Activated naive CD4-positive, alpha-beta T cell treated with anti-CD3 and anti-CD28 coated beads for 36 hours (primary cell): ENCODE measurements at places on chromosomes 1 and 21. TPM values are rescaled to one million over a fixed set of nuclear protein-coding genes. Genes with fewer than 3 reads are reported as not detected.

DNA sequence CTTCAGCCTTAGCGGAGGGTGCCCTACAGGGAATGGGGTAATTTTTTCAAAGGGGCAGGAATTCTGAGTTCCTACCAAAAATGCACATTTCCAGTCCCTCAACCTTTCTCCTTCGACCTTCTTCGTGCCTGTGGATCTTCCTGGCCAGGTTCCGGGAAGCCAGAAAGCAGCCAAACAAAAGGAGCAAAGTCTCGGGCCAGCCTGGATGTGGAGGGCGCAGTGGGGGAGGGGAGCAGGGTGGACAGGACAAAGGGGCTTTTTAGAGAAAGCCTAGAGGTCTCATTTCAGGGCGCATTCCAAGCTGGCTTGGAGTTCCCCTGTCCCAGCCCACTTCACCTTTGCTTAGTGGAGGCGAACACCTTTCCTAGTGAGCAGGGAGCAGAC is 2.9 kb upstream of the INAVA start:
- peaks cover 37% of the 10 kb centered on the region for H3K27me3 ChIP-seq
- peaks cover 46% of the 10 kb centered on the region for H3K4me1 ChIP-seq
- H3K4me3 ChIP-seq = no peak overlapping the region

DNA sequence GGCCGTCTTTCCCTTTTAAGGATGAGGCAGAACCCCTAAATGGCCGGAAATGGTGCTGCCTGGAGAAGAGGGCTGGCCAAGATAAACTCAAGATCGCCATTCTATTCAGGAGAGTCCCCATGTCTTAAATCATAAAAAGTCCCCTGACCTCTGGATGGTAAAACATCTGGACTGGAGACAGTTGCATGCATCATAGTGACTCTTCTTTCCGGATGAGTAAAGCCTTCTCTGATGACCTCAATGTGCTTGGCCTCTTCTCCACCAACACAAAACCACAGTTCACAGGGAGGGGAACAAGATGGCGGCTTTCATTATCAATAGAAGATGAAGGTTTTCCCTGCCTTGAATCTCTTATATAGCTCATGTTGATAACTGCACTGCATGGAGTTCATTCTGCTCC is 27.5 kb upstream of the H6PD start:
- no peak for DNase-seq
- no peaks in the 10 kb centered on the region for H3K36me3 ChIP-seq
- peaks cover 14% of the 10 kb centered on the region for H3K4me1 ChIP-seq
- H3K27ac ChIP-seq = no peak overlapping the region
- peaks cover 46% of the 10 kb centered on the region for H3K27me3 ChIP-seq

DNA sequence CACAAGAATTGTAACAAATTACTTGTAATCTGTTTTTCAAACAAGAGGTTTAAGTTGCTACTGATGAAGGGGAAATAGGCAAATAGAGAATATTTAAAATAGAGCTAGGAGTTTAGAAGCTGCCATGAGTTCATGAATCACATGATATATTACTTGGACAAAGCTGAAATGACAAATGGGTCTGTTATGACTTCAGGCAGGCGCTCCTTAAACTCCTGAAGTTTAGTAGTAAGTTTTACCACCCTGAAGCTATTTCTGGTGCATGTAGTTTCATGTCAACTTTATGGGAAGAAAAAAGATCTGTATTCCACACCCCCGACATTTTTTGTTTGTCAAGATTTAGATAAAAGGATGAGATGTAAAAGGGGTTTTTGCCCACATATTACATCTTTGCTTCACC is 58.5 kb downstream of the PLA2G4A start:
- H3K4me3 ChIP-seq = no peak overlapping the region
- H3K36me3 ChIP-seq = no peaks in the 10 kb centered on the region
- H3K27ac ChIP-seq = no peak overlapping the region
- no peak for DNase-seq

- no peaks in the 10 kb centered on the region for H3K27me3 ChIP-seq
- no peak overlapping the region for H3K27ac ChIP-seq
- peaks cover 2% of the 10 kb centered on the region for H3K36me3 ChIP-seq
- DNase-seq = no peak
These were observed 278.7 kb downstream of the HHAT start for GRCh38 chr1:210607361-210607760.

DNA sequence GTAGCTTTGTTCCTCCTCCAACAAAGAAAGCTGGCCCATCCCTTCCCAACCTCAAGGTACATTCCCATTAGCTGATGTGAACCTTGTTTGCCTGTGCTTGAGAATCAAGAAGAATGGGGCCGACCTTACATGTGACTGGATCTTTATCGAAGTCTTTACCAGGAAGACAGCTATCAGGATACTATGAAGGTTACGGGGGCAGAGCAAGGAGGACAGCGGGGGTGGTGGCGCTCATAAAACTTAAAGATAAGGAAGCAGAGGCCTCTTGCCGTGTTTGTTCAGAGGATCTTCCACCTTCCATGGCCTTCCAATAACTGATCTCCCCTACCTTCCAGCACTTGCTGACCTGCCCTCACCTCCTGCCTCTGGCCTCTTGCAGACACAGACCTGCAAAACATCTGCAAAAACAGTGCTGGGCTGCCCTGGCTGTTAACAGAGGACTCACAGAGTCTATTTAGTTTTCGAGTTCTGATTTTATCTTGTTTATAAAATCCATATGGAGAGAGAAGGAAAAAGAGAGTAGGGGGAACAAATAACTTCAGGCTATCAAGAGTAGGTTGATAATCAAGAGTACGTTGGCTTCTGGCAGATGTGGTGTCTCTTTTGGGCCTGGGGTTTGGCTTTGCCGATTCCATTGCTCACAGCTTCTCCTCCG is 198.0 kb downstream of the HUNK start:
- H3K36me3 ChIP-seq = no peaks in the 10 kb centered on the region
- H3K4me1 ChIP-seq = no peaks in the 10 kb centered on the region
- no peak overlapping the region for H3K4me3 ChIP-seq

- no peaks in the 10 kb centered on the region for H3K36me3 ChIP-seq
- H3K27ac ChIP-seq = no peak overlapping the region
- H3K27me3 ChIP-seq = no peaks in the 10 kb centered on the region
- H3K4me1 ChIP-seq = peaks cover 20% of the 10 kb centered on the region
These were observed 2.2 kb upstream of the CBR3 start for GRCh38 chr21:36132696-36133095.

GRCh38 chr1:39642796-39643195 is 3.4 kb upstream of the HEYL start:
- no peaks in the 10 kb centered on the region for H3K4me1 ChIP-seq
- no peaks in the 10 kb centered on the region for H3K36me3 ChIP-seq
- H3K27me3 ChIP-seq = peaks cover 9% of the 10 kb centered on the region
- no peak overlapping the region for H3K27ac ChIP-seq
- DNase-seq = no peak
- no peak overlapping the region for H3K4me3 ChIP-seq

DNA sequence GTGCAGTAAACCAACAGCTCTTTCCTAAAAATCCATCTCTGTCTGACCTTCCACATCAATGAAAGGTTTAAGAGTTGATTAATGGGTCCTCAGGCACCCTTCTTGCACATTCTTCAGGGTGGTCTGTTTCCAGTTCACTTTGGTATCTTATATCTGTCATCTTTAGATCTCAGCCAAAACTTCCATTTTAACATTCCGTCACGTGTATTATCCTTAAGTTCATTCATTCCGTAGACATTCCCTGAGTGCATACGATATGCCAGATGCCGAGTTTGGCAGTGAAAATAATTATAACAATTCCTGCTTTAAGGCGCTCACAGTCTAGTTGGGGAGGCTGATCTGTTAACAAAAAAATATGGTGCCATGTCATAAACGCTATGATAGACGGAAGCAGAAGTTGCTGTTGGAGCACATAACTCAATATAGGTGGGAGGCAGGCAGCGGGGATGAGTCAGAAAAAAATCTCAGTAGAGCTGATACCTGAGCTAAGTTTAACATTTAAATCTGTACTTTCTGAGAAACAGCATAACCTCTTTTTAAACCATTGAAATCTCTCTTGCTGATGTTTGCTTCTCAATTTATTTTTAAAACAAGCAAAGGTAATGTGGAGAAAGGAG is 59.6 kb upstream of the HOOK1 start:
- H3K27me3 ChIP-seq = no peaks in the 10 kb centered on the region
- no peak for DNase-seq
- H3K36me3 ChIP-seq = no peaks in the 10 kb centered on the region
- H3K4me1 ChIP-seq = peaks cover 9% of the 10 kb centered on the region
- no peak overlapping the region for H3K27ac ChIP-seq

DNA sequence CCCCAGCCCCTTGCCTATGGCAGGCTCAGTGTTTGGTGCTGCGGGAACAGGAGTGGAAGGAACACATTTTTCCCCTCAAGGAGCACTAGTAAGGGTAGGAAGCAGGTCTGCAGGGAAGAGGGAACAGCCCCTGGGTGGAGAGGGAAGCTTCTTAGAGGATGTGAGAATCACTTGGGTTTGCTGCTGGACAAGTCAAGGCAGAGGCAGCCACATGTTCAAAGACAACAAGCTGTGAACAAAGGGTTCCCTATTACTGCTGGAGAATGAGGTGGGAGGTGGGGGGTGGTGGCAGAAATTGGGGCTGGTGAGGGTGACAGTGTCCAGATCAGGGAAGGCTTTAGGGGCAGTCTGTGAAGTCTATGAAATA is 24.8 kb upstream of the CITED4 start:
- DNase-seq = no peak
- H3K4me1 ChIP-seq = peaks cover 3% of the 10 kb centered on the region
- H3K36me3 ChIP-seq = no peaks in the 10 kb centered on the region
- H3K4me3 ChIP-seq = no peak overlapping the region

- no peaks in the 10 kb centered on the region for H3K27me3 ChIP-seq
- no peak overlapping the region for H3K4me3 ChIP-seq
- H3K36me3 ChIP-seq = no peaks in the 10 kb centered on the region
- no peak for DNase-seq
These were observed 598.4 kb downstream of the ADGRL2 start for GRCh38 chr1:82399093-82399492.

DNA sequence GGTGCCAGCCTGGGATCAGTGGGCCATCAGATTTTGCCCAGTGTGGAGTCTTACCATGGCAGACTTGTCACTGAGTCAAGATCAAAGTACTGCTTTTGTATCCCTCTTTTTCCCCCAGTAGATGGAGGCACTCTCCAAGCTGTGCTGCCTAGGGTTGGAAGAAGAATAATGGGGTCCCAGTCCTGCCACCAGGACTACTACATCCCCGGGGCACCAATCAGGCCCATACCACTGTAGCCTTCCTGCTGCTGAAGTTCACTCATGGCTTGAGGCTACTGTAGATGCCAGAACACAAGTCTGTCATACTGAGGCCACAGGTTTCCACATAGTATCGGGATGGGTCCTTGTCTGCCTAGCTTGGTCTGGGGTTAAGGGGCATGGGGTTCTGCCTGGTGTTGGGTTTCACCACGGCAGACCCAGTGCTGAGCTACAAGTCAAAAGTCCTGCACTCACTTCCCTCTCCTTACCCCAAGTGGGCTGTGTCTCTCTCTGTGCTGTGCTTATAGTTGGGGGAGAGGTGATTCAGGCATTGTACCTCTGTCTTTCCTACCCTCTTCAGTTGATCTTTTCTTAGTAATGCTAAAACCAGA is 53.4 kb downstream of the PKN2 start:
- no peak for DNase-seq
- H3K27ac ChIP-seq = no peak overlapping the region
- H3K27me3 ChIP-seq = no peaks in the 10 kb centered on the region
- H3K36me3 ChIP-seq = peaks cover 30% of the 10 kb centered on the region
- peaks cover 9% of the 10 kb centered on the region for H3K4me1 ChIP-seq

DNA sequence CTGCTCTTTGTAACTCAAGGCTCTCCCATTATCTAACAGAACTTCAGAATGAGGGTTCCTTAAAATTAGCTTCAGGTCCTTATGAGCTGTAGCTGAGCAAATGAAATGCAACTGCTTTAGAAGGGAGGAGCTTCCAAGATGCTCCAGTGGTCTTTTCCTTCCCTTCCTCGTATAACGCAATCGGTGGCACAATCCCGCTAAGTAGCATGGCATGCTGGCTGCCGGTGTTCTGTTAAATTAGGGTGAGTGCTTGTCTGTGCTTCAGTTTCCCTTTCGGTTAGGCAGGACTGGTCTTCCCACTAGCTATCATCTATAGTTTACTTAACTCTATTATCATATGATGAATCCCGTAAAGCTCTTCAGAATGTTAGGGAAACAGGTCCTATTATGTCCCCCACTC is 917 bp downstream of the KIAA0040 start:
- peaks cover 50% of the 10 kb centered on the region for H3K4me1 ChIP-seq
- no peaks in the 10 kb centered on the region for H3K27me3 ChIP-seq
- peak overlapping the region; percentile 93 for H3K27ac ChIP-seq
- H3K36me3 ChIP-seq = peaks cover 18% of the 10 kb centered on the region
- peak; percentile 48 for DNase-seq

DNA sequence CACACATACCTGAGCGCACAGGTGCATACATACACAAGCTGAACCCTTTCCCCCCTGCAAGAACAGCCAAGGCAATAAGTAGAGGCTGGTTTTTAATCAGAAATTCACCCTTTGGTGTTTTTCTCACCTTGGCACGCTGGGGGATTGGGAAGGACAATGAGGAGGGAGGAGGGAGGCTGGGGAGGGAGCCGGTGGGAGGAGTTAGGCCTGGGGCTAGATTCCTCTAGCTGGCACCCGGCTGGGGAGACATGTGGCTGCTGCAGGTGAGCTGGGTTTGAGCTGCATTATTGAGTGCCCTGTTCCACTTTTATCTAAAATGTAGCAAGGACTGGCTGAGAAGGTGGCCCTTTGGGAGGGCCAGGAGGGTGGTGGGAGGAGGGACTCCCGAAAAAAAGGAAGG is 97.8 kb upstream of the CSF3R start:
- no peak overlapping the region for H3K4me3 ChIP-seq
- no peaks in the 10 kb centered on the region for H3K4me1 ChIP-seq
- H3K27me3 ChIP-seq = peaks cover 3% of the 10 kb centered on the region
- DNase-seq = no peak

IFNLR1 gene
- 4.6 TPM for total RNA-seq

ATP6V1G3 gene
- total RNA-seq = not detected

ETV3L gene
- not detected for total RNA-seq

LMOD1 gene
- total RNA-seq = not detected

KHDRBS1 gene
- 198 TPM for total RNA-seq

ZBED6 gene
- 23.3 TPM for total RNA-seq

RBM8A gene
- total RNA-seq = 241 TPM

CD34 gene
- 0.02 TPM for total RNA-seq

ATP1B1 gene
- total RNA-seq = 6.2 TPM

CPLANE2 gene
- total RNA-seq = 4.0 TPM
